ENCODE measurements at places on chromosomes 5 and 9.
A peak's percentile ranks its signal among the peaks of the same experiment; 100 is the strongest.

- no peak for DNase-seq
These were observed 64.5 kb downstream of the MFAP3 start for GRCh38 chr5:154103233-154103632.

- DNase-seq = no peak
These were observed 14.6 kb upstream of the PPP2CA start for GRCh38 chr5:134240421-134240962.

GRCh38 chr9:13113751-13114150 is 165.7 kb downstream of the MPDZ start:
- no peak for DNase-seq

DNA sequence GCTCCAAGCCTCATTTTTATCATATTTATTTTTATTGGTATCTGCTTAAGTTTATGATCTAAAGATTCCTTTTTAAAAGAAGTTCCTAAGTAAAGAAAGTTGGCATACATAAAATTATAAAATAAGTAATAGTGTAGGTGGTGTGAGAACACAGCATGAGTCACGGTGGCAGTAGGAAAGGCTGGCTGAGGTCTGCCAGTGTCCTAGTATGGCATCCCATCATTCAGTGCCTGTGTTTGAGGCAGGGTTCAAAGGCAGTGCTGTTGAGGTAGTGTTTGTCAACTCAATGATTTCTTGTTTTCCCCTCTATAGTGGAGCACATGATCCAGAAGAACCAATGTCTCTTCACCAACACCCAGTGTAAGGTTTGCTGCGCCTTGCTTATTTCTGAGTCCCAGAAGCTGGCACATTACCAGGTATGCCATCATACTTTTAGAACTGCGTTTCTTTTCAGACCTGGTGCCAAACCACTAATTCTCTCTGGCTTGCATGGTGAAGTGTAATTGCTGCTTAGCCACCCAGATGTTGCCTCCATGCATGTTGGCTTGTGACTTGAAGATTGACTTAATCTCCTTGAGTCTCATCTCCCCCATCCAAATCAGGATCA is 18.4 kb downstream of the ZNF346 start:
- no peak for DNase-seq

- no peak for DNase-seq
These were observed 565.5 kb downstream of the EBF1 start for GRCh38 chr5:158534203-158534602.

- DNase-seq = no peak
These were observed 65.2 kb downstream of the MSX2 start for GRCh38 chr5:174789596-174789995.

DNA sequence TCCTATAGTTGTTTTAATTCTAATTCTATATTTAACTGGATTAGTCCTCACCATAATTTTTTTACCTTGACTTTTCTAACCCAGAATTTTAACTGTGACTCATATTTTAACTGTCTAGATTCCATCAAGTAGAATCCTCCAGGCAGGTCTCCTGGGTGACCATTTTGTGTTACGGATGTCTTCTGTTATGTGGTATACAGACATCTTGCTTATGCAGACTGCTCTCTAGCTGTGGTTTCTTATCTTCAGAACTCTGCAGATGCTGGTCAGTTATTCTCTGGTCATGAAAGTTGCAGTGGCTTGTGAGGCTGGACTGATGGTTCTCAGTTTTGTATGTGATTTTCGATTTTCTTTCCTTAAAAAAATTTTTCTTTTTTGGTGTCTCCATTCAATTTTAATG is 139.4 kb downstream of the ATG10 start:
- DNase-seq = no peak

GRCh38 chr9:121852241-121852640 is 200.8 kb downstream of the DAB2IP start:
- no peak for DNase-seq

GRCh38 chr5:95822043-95822541 is 434 bp downstream of the GLRX start:
- no peak for DNase-seq

DNA sequence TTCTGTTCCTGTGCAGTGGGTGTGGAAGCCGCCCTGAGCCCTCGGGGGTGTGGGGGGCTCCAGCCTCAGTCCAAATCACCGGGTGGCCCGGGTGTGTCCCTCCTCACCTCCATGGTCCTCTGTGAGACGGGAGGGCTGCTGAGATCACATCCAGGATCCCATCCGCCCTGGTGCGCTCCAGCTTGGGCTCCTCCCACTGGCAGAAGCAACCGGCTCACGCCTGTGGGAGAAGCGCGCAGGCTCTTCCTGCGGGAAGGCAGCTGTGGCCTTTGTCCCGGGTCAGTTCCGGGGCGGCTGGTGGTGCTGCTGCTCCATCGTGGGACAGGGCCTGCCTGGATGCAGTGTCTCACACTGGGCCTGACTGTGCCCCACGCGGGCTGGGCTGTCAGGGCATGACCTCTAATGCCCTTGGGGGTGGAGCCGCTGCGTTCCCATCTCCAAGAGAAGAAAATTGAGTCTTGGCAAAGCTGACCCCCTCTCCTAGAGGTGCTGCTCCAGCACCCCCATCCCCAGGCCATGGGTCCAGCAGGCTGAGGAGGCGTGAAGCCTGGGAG is 18.5 kb downstream of the OLFM1 start:
- DNase-seq = no peak

- DNase-seq = no peak
These were observed 153.8 kb downstream of the C9orf50 start for GRCh38 chr9:129467004-129467588.

GRCh38 chr5:172370648-172371545 is 83.4 kb downstream of the SH3PXD2B start:
- DNase-seq = peak; percentile 40

DNA sequence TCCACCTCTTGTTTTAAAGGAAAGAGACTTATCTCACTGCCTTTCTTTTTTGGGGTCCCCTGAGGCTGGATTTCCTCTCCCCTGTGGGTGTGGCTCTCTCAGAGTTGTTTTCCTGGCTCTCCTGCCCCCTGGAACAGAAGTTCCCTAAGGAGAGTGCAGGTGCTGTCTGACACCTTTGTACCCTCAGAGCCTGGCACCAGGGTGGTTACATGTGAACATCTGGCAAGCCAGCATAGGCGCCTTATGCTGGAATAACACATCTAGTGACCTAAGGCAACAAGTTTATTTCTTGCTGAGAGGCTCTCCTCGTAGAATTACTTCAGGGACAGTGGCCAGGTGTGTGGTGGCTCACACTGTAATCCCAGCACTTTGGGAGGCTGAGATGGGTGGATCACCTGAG is 172.9 kb upstream of the PTCH1 start:
- DNase-seq = no peak

- no peak for DNase-seq
These were observed 652.3 kb downstream of the BNC2 start for GRCh38 chr9:16217943-16218701.

DNA sequence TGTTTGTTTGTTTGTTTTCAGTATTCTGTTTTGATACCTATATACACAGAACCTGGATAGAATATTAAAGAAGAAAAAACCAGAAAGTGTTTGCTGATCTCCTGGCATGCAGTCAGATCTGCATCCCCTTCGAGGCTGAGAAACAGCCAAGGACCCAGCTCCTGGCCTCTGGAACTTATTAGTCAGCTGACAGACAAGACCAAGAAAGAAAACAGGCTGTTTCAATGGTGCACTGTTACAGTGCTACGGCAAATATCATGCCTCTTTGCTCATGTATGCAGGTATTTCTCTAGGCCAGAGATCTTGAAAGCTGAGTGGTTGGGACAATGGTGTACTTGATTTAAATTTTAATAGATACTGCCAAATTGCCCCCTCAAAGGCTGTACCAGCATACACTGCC is 95.0 kb downstream of the C5orf15 start:
- no peak for DNase-seq

DNA sequence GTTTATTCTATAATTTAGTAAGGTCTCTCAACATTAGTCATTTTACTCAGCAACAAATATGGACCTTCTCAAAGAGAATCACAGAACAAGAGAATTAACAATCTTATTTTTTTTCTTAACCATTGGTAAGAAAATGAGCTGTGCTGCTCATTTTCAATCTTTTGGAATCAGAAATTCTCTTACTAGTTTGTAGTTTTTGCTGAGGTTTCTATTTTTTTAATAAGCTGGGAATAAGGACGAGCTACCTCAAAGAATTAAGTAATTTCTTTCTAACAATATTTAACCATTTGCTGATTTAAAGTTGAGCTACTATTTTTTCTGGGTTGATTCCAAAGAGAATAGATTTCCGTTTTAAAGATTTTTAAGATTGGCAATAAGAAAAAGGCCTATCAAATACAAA is 44.2 kb downstream of the PLGRKT start:
- DNase-seq = no peak

DNA sequence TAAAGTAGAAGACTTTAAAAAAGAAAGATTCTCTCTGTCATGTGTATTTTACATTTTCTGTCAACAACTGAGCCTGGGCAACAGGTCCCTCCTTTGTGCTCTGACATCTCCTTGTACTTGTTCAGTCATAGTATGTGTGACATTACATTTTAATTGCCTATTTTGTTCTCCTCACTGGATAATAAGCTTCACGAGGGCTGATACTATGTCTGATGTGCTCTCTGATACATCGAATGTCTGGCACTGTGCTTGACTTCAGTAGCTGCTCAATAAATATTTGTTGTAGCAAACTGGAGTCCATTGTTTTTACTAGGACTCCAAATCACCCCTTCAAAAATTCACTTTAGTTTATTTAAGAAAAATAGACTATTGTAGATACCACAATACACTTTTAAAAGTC is 482.0 kb downstream of the RASEF start:
- no peak for DNase-seq

DNA sequence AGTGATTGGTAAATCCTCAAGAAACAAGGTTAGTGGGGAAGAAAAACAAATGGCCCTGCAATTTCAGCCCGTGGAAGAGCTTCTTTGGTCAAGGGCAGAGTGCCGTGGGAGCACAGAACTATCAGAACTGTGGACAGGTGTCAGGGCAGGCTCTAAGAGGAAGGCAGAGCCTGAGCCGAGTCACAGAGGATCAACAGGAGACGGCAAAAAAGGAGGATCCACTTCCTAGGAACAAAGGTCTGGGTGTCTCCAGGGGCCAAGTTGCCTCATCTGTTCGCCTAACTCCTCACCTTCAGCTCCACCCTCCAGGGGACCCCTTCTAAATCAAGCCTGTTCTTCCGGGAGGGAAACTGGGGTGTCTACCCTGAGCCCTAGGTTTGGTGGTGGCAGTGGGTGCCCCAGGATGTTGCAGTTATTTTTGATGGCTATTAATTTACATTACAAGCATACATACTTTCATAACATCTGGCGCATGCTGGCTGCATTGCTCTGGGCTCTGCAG is 88.0 kb downstream of the FEM1C start:
- no peak for DNase-seq

Measured in neural crest cell (in vitro differentiated cells).